ENCODE measurements at places on chromosomes 11 and 22.

DNA sequence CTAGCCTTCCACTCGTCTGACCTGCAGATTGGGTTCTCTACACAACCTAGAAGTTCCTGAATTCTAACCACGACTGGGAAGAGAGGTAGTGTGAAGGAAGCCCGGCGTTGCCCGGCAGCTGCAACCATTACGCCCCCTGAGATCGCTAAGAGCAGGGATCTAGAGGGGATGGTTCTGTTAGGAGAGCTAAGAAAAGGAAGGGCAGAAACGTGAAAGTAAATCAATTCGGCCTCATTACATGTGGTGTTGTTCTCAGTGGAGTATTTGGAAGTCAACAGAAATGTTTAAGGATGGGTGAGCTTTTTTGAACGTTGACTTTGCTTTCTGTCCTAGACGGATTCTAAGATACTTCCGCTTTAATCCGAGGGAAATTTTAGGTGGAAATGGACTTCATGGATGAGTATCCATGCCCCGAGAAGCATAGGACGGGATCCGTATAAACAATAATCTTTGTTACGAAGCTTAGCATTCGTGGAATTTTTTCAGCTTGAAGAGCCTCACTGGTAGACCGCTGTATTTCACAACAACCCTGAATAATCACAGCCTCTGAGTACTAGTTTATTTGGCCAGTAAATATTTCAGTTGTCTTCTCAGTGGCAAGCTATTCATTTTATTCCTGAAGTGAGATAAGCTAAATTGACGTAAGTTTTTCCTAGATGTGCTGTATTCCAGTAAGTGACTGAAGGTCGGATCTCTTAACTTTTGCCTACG, 629 bp downstream of the ATP5MG start:
- no peak for DNase-seq

- DNase-seq: no peak
Measured at GRCh38 chr11:46668480-46669085, 31.8 kb downstream of the ARHGAP1 start.

DNA sequence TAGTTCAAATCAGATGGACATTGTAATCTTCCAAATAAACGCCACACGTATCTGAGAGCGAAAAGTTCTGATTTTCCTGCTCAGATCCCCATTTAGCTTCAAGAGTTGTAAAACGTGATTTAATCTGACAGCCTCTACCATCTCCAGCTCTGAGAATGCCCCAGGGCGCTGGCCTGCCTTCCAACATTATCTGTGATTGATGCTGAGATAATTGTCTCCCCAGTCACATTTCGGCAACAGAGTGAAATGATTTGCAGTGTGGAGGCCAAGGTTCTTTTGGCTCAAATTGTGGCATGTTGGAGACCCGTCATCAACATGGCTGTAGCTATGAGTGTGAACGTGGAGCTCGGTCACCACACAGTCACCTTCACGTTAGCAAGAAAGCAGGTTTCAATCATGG, 283.4 kb downstream of the BRD1 start:
- DNase-seq: no peak

DNA sequence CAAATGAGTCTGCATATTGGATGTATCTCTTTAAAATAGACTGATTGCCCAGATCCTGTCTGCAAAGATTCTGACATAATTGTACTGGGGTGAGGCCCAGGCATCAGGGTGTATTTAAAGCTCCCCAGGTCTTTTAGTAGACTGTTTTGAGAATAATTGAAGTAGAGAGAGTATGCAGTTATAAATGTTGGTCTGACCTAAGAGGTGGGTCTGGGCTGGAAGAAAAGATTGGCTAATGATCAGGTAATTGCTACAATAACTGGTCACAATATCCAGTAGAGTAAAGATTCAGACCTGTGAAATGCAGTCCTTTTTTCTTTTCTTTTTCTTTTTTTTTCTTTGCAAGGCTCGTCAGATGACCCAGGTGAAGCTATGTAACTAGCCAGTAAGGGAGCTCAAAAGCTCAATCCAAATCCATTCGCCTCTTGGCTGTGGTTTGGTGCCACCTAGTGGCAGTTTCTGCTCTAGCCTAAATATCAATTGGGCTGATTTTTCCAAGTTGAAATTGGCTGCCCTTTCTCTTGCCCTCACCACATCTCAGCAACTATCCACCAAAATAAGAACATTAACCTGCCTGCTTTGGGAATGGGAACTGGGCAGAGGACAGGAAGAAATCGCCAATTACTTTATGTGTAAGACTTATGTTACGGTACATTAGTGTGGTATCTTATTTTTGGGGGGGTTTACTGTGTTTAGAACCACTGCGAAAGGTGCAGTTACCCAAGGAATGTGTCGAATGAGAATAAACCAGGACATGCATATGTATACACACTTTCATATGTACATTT, 45.9 kb downstream of the ZNF143 start:
- DNase-seq: peak; percentile 87

DNA sequence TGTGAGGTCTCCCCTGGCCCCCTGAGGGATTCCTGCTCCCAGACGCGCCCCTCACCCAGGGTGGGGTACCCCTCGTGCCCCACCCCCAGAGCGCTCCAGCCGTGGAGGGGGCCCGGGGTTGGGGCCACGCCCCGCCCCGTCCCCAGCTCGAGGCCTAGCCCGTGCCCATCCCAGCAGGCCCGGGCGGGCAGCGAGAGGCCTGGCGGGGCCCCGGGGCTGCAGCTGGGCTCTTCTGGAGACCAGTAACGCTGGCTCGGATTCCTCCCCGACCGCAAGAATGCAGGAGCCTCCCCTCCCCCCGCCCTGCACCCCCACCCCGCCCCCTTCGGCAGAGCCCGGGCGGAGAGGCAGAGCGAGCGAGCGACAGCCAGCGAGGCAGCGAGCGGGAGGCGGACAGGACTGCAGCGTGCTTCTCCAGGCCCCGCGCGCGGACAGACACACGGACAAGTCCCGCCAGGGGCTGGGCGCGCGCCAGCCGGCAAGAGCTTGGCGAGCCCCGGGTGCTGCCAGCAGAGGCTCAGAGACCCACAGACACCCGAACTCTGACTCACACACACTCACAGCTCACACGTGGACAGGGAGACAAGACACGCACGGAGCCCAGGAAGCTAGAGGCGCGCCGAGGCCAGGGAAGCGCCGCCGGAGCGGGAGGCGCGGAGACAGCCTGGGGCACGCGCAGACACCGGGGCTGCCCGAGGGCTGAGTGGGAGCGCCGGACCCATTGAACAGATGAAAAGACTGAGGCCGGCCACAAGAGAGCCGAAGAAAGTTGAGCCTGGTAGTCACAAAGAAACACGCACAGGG, 15.2 kb downstream of the BCL9L start:
- no peak for DNase-seq

GRCh38 chr22:43326331-43327156, 16.6 kb downstream of the SCUBE1 start:
- no peak for DNase-seq

DNA sequence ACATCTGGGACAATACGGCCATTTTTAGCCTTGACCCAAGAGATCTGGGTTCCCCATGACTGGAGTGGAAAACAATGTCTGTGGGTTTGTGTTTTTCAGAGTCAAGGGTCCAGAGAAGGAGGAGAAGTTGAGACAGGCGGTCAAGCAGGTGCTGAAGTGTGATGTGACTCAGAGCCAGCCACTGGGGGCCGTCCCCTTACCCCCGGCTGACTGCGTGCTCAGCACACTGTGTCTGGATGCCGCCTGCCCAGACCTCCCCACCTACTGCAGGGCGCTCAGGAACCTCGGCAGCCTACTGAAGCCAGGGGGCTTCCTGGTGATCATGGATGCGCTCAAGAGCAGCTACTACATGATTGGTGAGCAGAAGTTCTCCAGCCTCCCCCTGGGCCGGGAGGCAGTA, 15.7 kb downstream of the NNMT start:
- DNase-seq: no peak

DNA sequence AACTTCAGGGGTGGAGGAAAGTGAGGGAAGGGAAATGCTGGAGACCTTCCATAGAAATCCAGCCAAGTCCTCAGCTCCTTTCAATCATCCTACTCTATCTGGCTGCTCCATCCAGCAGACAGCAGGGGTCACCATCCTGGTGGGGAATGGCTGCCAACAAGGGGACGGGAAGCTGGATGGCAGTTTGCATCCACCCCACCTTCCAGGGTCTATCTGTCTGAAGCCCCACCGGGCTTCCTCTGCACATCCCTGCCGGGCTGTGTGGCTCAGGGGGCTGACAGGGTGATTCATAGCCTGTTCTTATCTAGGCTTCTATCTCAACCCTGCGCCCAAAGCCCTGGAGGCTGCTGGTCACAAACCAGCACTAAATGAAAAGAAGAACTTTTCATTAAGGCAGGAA, 1.1 kb downstream of the SYTL2 start:
- no peak for DNase-seq

GRCh38 chr11:55942785-55943392, 6.7 kb upstream of the OR5I1 start:
- peak; percentile 53 for DNase-seq

DNA sequence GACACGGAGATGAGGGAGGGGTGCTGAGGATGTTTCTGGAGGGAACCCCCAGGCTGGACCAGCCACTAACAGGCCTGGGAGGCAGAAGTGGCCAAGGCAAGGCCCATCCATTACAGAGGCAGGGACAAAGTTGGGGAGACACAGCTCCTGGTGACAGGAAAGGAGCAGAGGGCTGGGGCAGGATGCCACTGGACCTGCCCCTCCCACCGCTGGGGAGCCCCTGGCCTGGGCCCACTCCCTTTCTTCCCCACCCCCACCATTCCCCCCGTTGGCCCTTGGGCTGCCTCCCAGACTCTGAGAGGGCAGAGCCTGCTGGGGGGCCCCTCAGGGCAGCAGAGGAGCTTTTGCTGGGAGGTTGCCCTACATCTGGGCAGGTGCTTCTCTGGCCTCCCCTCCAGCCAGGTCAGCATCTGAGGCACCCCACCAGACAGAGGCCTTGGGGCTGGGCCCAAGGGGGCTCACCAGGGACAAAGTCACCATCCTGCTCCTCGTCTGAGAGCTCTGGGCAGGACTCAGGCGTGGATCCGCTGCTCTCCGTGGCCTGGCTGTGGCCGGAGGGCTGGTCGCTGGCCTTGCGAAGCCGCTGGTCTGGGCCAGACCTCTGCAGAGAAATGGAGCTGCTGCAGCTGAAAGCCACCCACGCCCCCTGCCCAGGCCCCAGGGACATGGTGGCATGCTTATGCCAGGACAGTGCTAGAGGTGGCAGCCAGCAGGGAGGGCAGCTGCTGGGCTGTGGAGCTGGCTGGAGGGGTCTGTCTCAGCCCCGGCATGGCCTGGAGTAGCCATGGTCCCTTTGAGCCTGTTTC, 33.1 kb upstream of the CARS1 start:
- DNase-seq: no peak

GRCh38 chr22:42432020-42432596, at the start of gene NFAM1:
Gene NFAM1 (minus strand): TSS chr22:42432403. CDS start chr22:42432357, 46 bp downstream.
- DNase-seq: no peak

GRCh38 chr11:75896843-75897419, 81.9 kb downstream of the UVRAG start:
- DNase-seq: peak; percentile 40

DNA sequence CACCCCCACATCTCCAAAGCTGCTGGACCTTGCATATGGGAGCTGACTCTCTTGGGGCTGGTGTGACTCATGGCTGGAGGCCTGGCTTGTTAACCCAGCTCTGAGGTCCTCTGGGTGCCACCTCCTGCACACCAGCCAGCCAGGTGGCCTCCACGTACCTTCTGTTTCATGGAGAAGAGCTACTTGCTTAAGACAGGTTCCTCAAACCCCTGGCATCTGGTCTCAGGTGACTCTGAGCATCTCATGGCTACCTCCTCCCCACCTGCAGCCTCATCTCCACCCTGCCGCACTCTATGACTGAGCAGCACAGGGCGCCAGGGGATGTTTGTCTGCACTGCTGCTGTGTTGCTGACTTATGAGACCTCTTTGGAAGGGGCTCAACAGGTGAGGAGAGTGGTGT, 55.7 kb downstream of the BCR start:
- DNase-seq: no peak

DNA sequence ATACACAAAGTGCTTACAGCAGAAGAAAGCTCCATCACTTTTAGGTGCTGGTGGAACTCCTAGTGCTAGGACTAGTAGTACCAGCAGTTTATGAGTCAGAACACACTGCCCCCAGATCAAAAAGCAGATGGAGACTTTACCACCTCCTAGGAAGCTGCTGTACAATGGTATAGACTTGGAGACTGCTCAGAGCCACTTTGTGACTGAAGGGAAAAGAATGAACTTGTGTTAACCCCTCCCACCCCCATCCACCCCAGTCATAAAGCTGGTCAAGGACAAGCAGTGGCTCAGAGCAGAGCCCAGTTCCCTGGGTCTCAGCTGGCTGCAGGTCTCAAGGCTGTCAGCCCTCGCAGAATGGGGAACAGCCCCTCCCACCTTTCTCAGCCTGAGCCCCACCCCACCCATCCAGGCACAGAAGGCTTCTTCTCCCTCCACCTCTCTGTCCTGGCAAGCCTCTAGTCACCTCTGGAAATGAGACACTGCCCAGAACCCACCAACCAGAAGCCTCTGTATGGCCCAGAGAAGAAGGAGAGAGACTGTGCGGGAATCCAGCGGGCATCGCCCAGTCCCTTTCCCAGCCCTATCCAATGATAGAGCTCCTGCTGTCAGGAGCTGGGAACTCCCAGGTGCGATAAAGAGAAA, 23.8 kb downstream of the PACSIN2 start:
- no peak for DNase-seq

DNA sequence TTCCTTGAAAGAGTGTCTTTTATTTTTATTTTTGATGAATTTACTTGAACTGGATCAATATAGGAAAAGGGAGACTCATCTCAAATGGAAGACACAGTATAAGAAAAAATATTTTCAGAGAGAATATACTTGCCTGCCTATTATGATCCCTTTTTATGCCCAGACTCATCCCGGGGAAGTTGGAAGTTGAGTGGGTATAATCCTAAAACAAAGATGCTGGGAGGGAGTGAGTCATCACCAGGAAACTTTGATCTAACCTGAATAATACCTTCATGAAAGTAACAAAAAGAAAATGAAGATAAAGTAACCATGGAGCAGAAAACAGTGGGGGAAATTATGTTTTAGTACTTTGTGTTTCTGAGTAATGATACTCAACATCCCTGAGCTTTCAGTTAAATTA, 1514.0 kb downstream of the FAM181B start:
- no peak for DNase-seq

GRCh38 chr11:17846852-17847453, 112.4 kb downstream of the KCNC1 start:
- peak; percentile 3 for DNase-seq

DNA sequence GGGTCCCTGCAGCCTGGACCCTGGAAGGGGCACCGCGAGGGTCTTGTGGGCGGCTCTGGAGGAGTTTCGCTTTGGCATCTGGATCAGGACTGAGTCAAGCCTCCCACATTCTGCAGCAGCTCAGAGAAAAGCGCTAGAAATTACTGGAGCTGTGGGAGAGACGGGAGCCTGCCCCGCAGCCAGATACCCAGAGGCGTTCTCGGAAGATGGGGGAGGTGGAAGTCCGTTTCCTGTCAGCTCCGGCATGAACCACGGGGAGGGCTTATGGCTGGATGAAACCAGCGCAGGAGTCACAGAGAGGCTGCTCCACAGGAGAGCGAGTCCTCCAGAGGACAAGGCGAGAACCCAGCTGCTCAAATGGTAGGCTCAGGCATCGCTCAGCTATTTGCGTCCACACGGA, 379.3 kb downstream of the OPCML start:
- DNase-seq: no peak

GRCh38 chr22:30422481-30423300, 2.9 kb upstream of the MTFP1 start:
- no peak for DNase-seq

All from GM12865 (cell line).